ENCODE measurements at places on chromosomes 6 and 20. TPM values are rescaled to one million over a fixed set of nuclear protein-coding genes. Genes with fewer than 3 reads are reported as not detected.

PRL gene
- total RNA-seq, result not detected

SRMS gene
- total RNA-seq, result 0.79 TPM

RIMS1 gene
- total RNA-seq, result under 0.01 TPM

HS3ST5 gene
- total RNA-seq, result not detected

WFDC10B gene
- total RNA-seq, result not detected

IPCEF1 gene
- under 0.01 TPM for total RNA-seq
